ELF-1 (cell line): ENCODE measurements at places on chromosomes 5 and 9.

DNA sequence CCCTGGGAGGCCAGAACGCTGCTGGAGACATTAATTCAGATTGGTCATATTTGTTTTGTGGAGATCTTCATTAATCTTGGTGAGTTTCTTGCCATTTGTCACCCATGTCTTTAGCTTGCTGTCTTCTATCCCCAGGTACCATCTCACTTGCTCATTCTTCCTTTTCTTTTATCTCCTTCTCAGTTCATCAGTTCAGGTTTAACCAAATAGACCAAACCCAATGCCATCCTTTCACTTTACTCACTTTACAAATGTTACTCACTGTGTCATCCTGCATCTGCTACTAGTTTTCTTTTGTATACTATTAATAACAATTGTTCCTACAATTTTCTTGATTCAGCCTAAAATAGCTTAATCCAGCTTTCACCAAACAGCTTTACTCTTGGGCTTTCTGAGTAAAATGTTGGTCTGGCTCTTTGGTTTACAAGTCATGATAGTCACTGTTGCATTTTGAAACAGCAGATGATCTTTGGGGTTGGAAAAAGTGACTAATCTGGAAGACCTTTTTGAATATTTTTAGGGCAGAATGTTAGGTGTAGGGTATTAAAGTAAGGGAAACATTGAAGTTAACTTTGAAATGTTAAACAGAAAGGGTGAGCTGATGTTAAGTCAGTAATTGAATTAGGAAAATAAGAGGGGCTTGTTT lies 246.9 kb downstream of the ZSWIM6 start:
- DNase-seq, result no peak

GRCh38 chr9:124950050-124950718 lies 9.3 kb upstream of the GOLGA1 start:
- DNase-seq, result no peak

DNA sequence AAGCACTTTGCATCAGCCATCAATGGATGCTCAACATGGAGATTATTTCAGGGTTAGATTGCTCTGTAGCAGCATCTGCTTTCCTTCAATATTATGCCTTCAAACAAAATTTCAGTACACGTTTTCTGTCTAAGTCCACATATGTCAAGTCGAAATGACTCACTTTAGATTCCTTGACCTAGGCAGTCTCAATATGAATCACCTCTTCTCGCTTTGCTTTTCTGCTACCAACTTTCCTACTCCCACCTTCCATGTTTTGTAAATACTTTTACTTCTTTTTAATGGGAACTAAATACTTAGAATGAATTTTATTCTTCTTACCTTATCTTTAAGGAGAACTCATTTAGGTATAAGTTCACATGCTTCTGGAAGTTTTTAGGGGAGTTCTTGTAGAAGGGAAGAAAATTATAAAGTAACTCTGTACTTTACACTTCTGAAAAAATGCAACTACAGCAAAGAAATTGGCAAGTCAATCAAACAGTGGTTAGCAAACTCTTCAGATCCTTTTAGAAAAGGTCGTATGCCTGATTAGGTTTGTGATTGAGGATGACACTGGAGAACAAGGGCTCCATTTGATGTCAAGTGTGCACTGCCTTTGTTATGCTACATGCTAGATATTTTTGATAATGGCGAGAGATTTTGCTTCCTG lies 478.5 kb upstream of the SMARCA2 start:
- DNase-seq, result no peak

GRCh38 chr9:89367281-89367680 lies 49.0 kb downstream of the SECISBP2 start:
- DNase-seq, result no peak

GRCh38 chr5:5149154-5149553 lies 9.0 kb downstream of the ADAMTS16 start:
- no peak for DNase-seq

DNA sequence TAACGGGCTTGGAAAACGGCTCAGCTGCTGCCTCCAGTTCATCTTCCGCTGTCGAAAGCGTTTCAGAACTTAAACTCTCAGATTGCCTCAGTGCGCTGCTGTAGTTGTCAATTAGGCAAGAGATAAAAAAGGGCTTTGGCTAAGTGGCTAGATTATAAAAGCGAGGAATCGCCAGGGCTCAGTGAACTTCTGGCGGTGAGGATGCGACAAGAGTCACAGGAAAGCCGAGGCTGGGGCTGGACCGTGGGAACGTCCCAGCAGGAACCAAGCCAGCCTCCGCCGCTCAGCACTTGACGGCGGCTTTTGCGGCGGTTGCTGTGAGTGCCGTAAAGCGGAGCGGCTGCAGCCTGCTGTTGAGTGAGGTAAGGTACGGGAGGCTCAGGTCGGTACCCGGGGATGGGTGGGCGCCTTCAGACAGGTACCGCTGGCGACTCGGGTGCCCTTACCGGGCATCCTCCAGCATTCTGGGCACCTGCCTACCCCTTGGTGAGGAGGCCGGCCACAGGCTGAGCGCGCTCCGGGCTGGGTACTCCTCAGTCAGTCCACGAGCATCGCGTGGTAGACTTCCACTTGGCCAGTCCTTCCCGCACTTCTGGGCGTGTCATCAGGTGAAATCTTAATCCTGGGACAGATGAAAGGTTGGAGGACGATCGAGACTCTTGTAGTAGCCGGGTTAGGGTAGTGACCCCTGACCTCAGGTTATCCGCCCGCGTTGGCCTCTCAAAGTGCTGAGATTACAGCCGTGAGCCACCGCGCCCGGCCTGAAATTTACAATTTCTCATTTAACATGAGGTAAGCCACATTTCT lies at the start of gene FKTN:
Gene FKTN, plus strand, starts transcription at position 328 of the 807 bp plus-strand sequence. CDS start 16,902 bp downstream, outside the sequence.
- peak; percentile 94 for DNase-seq

DNA sequence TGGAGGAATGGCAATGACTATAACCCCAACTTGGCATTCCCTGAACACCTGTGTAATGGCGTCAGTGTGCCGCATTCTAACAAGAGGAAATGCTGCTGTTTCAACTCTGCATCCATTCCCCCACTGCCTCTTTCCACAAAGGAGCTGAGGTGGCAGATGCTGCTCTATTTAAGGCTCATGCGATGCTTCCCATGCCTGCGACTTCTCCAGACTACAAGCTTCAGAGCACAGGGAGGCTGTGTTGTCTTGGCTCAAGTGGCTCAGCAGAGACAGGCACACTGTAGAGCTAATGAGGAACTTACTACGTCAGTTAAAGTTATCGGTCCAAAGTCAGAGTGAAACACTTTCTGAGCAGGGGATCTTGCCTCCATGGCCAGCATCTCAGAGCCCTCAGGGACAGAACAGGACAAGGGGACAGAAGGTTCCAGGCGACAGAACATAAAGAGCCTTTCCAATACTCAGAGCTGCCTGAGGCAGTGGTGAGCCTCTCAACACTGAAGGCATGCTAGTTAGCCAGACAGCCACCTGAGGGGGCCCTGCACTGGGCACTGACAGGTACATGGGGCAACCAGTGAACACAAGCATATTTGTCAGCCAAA lies 21.8 kb downstream of the TNIP1 start:
- DNase-seq, result no peak

- no peak for DNase-seq
Observed at GRCh38 chr9:22009506-22009867, 382 bp upstream of the CDKN2B start.

DNA sequence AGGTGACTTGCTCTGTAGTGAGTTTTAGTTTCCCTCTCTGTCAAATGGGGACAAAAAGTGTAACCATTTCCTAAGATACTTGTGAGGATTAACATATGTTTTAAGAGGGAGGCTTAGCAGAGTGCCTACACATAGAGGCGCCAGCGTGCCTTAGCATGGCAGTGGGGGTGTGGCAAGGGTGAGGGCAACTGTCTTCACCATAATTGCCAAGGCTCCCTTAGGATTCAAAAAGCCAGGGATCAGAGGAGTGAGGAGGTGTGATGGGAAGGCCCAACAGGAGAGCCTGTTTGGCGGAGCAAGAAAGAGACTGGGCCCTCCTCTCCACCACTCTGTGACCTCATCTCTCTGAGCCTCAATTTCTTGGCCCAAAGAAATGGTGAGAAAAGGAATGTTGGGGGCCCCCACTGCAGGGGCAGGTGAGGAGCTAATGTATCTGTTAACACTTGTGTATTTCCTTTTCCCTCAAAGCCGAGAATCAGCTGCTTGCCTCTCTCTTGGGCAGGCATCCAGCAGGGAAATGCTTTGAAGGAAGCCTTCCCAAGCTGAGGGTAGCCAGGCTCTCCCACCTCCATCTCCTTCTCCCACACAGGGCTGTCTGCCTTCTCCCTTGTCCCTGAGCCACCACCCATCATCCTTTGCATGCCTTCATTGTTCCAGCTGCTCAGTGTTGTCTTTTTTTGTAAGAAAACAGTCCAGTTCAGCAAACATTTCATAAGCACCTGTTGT lies 76.0 kb downstream of the DAB2IP start:
- DNase-seq, result no peak

DNA sequence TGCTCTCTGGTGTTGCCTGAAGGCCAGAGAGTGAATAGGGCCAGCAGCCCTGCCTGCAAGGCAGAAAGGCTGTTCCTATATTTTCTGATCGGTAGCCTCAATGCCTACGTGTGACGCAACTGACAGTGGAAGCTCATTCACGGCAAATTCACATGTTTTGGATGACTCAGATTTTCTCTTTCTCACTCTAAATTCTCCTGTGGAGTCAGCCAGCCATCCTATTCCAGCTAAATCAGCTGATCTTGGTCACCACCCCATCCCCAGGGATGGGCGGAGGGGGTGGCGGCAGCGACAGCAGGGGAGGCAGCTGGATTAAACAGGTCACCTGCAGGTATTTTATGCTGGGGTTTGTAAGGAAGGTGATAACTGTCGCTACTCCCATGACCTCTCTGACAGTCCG lies 52.3 kb downstream of the ZNF510 start:
- no peak for DNase-seq

DNA sequence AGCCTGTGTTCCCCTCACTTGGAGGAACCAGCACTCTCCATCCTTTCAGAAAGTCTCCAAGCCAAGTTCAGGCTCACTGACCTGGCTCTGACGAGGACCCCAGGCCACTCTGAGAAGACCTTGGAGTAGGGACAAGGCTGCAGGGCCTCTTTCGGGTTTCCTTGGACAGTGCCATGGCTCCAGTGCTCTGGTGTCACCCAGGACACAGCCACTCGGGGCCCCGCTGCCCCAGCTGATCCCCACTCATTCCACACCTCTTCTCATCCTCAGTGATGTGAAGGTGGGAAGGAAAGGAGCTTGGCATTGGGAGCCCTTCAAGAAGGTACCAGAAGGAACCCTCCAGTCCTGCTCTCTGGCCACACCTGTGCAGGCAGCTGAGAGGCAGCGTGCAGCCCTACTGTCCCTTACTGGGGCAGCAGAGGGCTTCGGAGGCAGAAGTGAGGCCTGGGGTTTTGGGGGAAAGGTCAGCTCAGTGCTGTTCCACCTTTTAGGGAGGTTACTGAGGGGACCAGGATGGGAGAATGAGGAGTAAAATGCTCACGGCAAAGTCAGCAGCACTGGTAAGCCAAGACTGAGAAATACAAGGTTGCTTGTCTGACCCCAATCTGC lies 4.7 kb upstream of the NUP214 start:
- no peak for DNase-seq

DNA sequence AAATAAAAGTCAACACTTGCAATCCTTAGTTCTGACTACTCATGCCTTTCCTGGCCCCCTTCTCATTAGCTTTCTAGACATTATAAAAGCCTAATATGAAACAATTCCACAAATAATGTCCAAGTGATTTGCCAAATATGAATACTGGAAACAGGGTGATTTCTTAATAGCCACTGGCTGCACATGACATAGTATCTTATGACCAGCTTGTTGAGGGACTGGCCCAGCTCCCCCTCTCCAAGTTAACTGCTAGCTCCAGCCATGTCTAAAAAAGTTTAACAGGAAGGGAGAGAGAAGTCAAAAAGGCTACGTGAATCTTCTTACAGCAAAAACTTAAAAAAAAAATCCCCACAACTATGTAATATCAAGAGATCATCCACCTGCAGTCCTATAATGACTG lies 1.5 kb downstream of the CERT1 start:
- no peak for DNase-seq

DNA sequence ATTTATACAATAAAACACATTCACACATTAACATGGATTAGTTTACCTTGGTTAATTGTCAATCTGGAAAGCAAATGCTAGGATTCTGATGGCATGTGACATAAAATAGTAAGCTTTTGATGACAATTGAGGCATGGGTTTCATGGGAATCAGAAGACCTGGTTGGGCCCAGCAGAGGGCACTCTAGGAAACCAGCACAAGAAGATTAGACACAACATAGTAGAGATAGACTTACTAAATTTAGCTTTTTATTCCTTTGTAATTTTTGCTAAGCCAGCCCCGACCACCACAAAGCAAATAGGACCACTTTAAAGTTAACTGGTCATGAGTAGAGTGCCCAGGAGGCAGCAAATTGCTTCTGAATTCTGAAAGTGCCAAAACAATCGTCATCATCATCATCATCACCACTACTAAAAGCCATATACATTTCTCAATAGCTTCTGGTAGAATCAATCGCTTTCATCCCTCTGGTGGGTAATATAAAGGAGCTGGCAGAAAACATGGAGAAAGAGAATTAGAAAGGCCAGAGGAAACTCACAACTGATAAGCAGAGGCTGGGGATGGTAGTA lies 163.2 kb downstream of the ARRDC3 start:
- DNase-seq, result peak; percentile 16

DNA sequence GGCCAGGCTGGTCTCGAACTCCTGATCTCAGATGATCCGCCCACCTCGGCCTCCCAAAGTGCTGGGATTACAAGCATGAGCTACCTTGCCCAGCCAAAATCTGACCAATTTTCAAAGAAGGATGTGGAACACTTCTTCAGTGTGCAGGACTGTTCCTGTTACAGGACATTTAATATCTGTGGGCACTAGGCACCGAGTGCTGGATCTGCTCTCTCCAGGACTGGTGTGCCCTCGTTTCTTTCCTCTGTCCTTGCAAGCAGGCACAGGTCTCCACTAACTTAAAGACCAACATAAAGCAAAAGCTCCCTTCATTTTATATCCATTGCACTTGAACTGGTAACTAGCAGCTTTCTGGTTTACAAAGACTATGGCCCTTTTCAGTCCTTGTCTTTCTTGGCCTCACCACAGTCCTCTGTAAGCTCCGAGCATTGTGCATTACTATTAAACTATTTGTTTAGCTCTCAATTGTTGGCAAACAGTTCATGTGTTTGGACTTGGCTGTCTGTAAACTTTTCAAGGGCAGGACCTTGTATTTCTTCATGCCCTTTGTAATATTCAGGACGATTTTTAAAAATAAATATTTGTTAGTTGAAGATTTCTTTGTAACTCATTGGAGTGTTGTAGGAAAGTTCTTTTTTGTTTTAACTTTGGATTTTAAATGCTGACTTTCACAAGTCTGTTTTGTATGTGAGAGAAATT lies 37.3 kb downstream of the ARHGEF28 start:
- DNase-seq, result no peak
